ENCODE measurements at places on chromosomes 6 and 20.
A peak's percentile ranks its signal among the peaks of the same experiment; 100 is the strongest.

GRCh38 chr6:152233547-152234320, 403.4 kb downstream of the SYNE1 start:
- H3K27ac ChIP-seq: no peak overlapping the region
- H3K4me1 ChIP-seq: no peaks in the 10 kb centered on the region
- no peak overlapping the region for H3K4me3 ChIP-seq
- DNase-seq: no peak
- peaks cover 21% of the 10 kb centered on the region for H3K36me3 ChIP-seq

DNA sequence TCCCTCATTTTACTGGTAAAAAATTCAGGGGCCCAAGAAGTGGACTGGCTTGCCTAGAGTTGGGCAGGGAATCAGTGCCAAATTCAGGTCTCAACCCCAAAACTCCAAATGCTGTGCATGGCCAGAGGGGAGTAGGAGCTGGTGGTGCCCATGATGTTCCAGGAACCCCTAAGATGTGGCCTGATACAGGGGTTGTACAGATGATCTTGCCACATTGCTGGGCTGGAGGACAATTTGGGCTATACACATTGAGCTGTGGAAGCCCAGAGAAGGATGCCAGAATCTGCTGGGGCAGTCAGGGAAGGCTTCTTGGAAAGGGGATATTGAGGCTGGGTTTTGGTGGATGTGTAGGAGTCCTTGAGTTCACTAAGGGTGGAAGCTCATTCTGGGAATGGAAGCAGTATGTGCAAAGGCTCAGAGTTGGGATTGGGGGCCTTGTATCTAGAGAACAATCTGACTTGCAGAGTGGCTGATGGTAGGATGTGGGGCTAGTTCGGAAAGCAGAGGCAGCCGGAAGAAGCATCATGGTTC, 38.0 kb upstream of the APCDD1L start:
- peaks cover 52% of the 10 kb centered on the region for H3K27me3 ChIP-seq
- H3K27ac ChIP-seq: no peak overlapping the region
- no peaks in the 10 kb centered on the region for H3K4me1 ChIP-seq
- H3K36me3 ChIP-seq: no peaks in the 10 kb centered on the region

- H3K4me1 ChIP-seq: no peaks in the 10 kb centered on the region
- DNase-seq: no peak
- no peak overlapping the region for H3K4me3 ChIP-seq
- H3K27ac ChIP-seq: no peak overlapping the region
These were observed 350.7 kb upstream of the SASH1 start for GRCh38 chr6:147991961-147992360.

- DNase-seq: no peak
- H3K27me3 ChIP-seq: no peaks in the 10 kb centered on the region
- no peak overlapping the region for H3K4me3 ChIP-seq
- H3K4me1 ChIP-seq: no peaks in the 10 kb centered on the region
- no peaks in the 10 kb centered on the region for H3K36me3 ChIP-seq
- H3K27ac ChIP-seq: no peak overlapping the region
These were observed 1285.6 kb upstream of the EYS start for GRCh38 chr6:66992660-66993059.

DNA sequence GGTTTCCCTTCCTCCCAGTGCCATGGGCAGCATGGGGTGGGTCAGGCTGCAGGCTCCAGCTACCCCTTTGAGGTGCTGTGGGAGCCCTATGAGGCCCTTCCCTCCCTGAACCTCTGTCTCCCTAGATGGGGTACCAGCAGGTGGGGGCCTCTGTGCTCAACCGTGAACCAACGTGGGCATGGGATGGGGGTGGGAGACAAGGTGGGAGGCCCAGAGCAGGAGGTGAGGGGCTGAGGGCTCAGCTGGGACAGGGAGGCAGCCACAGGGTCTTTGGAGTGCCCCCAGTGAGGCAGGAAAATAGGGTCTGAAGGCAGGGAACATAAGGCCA, 33.3 kb downstream of the SUN5 start:
- H3K36me3 ChIP-seq: no peaks in the 10 kb centered on the region
- H3K4me1 ChIP-seq: peaks cover 82% of the 10 kb centered on the region
- no peak for DNase-seq
- peak overlapping the region; percentile 83 for H3K27ac ChIP-seq

GRCh38 chr20:16608277-16608650, 35.0 kb upstream of the KIF16B start:
- no peak overlapping the region for H3K4me3 ChIP-seq
- DNase-seq: no peak
- H3K27me3 ChIP-seq: no peaks in the 10 kb centered on the region
- H3K36me3 ChIP-seq: no peaks in the 10 kb centered on the region

- no peak overlapping the region for H3K27ac ChIP-seq
- no peak overlapping the region for H3K4me3 ChIP-seq
- no peaks in the 10 kb centered on the region for H3K36me3 ChIP-seq
- H3K4me1 ChIP-seq: peaks cover 29% of the 10 kb centered on the region
- H3K27me3 ChIP-seq: no peaks in the 10 kb centered on the region
These were observed 35.4 kb downstream of the FYN start for GRCh38 chr6:111837641-111838500.

DNA sequence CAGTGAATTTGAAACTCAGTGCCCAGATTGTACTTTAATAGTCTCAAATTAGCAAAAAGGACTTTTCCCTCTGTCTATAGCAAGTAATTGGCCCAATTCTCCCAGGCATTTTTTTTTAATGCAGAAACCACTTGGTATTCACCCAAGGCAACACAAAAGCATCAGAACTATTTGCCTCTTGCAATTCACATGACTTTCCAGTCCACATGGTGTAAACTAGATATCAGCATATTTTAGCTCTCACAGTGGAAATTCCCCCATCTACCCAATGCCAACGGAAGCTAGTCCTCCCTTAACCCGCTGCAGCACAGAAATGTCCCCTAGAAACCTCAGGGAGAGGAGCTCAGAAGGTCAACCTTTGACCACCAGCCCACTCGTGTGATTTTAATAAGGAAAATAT, 103.4 kb upstream of the CDYL start:
- H3K27ac ChIP-seq: no peak overlapping the region
- no peak overlapping the region for H3K4me3 ChIP-seq
- H3K36me3 ChIP-seq: no peaks in the 10 kb centered on the region
- no peaks in the 10 kb centered on the region for H3K4me1 ChIP-seq
- H3K27me3 ChIP-seq: no peaks in the 10 kb centered on the region

DNA sequence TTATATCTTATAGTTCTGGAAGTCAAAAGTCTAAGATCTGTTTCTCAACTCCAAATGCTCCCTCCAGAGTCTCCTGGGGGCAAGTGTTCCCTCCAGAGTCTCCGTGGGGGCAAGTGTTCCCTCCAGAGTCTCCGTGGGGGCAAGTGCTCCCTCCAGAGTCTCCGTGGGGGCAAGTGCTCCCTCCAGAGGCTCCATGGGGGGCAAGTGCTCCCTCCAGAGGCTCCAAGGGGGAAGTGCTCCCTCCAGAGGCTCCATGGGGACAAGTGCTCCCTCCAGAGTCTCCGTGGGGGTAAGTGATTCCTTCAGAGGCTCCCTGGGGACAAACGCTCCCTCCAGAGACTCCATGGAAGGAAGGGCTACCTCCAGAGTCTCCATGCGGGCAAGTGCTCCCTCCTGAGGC, 34.0 kb upstream of the THBS2 start:
- no peaks in the 10 kb centered on the region for H3K4me1 ChIP-seq
- peaks cover 2% of the 10 kb centered on the region for H3K27me3 ChIP-seq
- no peaks in the 10 kb centered on the region for H3K36me3 ChIP-seq

DNA sequence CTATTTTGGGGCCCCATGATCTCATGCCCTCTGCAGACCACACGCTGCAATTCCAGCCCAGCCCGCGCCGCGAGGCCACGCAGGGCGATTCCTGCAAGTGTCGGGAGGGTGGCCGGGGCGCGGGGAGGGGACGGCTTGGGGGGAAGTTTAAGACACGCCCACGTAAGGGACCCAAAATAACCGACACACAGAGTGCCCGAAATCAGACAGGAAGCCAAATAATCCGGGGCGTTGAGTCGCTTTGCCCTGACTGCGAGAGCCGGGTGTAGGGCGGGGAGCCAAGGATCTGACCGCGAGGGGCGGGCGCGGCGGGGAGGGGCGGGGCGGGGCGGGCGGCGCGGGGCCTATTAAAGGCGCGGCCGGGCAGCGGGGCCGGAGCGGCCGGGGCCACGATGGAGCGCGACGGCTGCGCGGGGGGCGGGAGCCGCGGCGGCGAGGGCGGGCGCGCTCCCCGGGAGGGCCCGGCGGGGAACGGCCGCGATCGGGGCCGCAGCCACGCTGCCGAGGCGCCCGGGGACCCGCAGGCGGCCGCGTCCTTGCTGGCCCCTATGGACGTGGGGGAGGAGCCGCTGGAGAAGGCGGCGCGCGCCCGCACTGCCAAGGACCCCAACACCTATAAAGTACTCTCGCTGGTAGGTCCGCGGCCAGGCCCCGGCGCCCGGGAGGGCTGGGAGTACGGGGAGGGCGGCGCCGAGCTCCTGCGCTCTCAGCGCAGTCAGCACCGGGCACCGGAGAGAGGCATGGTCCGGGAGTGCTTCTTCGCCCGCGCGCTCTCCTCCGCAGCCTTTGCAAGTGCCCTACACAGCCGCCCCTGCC, at the start of gene ENPP1:
Gene ENPP1, plus strand, starts transcription at position 377 of the 816 bp plus-strand sequence. Its CDS starts 16 bp downstream, at position 393.
- peak; percentile 65 for DNase-seq
- H3K27ac ChIP-seq: no peak within 1 kb of the TSS
- peak within 1 kb of the TSS; percentile 59 for H3K4me3 ChIP-seq
- no peaks in the 10 kb centered on the region for H3K36me3 ChIP-seq
- peaks cover 4% of the 10 kb centered on the region for H3K4me1 ChIP-seq

- DNase-seq: peak; percentile 78
- H3K27ac ChIP-seq: peak overlapping the region; percentile 68
- H3K4me3 ChIP-seq: peak overlapping the region; percentile 89
- peaks cover 17% of the 10 kb centered on the region for H3K4me1 ChIP-seq
- H3K36me3 ChIP-seq: no peaks in the 10 kb centered on the region
These were observed 654 bp downstream of the WASF1 start for GRCh38 chr6:110178626-110179405.

DNA sequence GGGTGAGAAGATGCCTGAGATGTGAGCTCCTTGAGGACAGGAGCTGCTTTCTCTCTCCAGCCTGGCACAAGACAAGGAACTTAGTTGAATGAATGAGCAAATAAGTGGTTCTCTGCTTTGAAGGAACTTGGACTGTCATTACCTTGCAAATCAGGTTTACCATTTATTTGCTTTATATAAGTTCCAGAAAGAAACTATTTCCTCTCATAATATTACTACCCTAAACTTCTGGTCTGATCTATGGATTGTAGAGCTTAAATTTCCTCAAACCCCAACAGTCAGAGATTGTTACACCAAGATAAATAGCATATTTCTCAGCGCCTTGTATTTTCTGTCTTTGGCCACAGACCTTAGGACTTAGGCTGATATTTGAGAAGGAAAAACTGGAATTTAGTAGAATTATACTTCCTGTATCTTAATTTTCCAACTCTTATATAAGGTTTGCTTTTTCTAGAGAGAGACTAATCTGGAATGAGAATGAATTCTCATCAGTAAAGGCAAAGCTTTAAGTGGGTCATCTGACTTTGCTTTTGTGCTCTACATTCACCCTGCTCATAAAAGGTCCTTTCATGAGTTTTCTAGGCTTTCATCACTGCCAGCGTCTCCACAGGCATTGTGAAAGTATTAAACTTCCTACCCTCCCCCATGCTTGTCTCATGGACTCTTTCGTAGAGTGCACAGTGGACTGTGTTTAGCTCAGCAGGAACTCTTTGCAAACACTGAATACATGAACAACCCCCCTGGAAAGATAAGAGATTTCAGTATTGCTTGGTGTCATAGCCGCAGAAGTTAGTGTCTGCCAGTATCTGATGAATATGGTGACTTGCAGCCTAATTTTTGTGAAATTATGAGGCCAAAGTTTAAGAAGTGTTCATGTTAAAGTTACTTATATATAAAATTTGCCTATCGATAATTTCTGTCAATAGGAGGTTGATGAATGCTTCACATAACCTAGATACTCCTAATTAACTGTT, 74.0 kb downstream of the PTPRA start:
- H3K4me1 ChIP-seq: no peaks in the 10 kb centered on the region
- DNase-seq: peak; percentile 11
- no peaks in the 10 kb centered on the region for H3K27me3 ChIP-seq
- H3K27ac ChIP-seq: no peak overlapping the region

DNA sequence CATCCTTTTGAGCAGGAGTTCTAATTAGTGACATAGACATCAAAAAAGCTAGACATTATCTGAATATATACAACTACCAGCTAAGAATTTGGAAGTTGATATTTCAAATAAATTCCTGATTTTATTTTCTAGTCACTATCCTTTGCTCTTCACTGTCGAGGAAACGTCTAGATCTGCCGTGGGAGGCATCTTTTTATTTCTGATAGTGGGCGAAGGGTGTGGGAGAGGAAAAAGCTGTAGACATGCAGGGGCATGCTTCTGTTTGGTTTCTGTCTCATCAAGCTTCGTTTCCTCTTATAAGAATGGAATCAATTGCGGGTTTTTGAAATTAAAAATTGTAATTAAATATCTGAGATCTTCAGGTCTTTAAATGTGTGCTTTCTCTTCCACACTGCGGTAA, 16.2 kb upstream of the C6orf118 start:
- no peaks in the 10 kb centered on the region for H3K4me1 ChIP-seq
- no peak for DNase-seq
- no peak overlapping the region for H3K4me3 ChIP-seq
- no peaks in the 10 kb centered on the region for H3K36me3 ChIP-seq

DNA sequence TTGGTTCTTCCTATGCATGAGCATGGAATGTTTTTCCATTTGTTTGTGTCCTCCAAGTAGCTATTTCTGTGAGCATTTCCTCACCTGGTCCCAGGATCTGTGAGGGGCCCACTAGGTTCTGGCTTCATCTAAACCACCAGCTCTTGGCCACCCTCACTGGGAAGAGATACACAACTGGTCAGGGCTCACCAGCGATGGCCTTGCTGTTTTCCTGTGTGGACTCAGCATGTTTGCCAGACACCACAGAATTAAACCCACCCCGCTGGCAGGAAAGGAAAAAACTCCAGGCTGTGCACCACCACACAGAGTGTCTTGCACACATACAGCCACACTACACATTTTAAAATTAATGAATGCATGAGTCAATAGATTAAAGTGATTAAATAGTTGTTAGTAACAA, 65.1 kb upstream of the NXT1 start:
- no peaks in the 10 kb centered on the region for H3K4me1 ChIP-seq
- H3K27me3 ChIP-seq: no peaks in the 10 kb centered on the region
- no peak overlapping the region for H3K27ac ChIP-seq
- H3K4me3 ChIP-seq: no peak overlapping the region
- no peak for DNase-seq

DNA sequence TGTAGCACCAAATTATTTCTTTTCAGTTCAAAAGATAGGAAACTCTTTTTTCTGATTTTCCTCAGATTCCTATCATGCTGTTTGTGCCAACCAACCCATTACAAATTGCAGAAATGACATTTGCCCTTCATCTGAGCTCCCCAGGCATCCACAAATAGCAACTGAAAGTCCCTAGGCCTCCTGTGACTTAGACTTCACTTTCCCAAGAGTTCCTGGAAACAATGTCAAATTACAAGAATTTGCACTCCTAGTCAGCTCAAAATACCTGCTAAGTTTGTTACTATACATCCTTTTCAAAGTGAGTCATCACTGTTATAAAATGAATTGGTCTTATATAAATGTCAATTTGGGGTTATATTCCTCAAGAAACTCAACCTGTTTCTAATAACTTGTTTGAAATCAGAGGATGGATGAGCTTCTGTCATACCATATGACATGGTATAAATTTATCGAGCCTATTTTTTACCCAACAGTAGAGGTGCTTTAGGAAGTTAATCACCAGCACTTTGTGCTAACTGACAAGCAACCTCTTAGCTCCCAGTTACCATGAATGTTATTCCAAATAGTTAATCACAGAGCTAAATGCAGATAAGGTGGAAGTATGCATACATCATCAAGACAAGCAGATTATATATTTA, 256.5 kb downstream of the HACE1 start:
- no peak for DNase-seq
- no peak overlapping the region for H3K27ac ChIP-seq
- H3K36me3 ChIP-seq: no peaks in the 10 kb centered on the region
